Activated naive CD4-positive, alpha-beta T cell (primary cell): ENCODE measurements at places on chromosomes 4 and X.

GRCh38 chrX:98501426-98501825 lies 1617.7 kb downstream of the RPA4 start:
- DNase-seq = no peak

DNA sequence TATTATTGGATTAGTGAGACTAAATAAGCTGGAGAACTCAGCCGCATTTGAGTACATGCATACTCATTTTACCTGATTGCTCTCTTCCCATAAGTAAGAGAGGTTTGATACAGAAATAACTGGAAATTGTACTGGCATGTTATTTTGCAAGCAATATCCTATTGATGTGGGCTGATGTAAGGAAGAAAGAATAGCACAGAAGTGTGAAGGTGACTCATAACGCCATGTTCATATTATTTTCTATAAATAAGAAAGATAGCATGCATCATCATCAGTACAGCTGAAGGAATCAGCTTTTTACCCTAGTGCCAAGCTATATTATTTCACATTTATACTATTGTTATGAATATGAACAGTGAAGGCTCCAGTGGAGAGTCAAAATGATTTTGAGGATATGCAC lies 138.3 kb upstream of the FAM47A start:
- DNase-seq = no peak

- no peak for DNase-seq
Measured at GRCh38 chr4:84750260-84750959, 167.5 kb downstream of the CDS1 start.

GRCh38 chr4:177401658-177402273 lies 40.5 kb downstream of the AGA start:
- no peak for DNase-seq

GRCh38 chr4:149140841-149141240 lies 674.8 kb downstream of the IQCM start:
- no peak for DNase-seq

DNA sequence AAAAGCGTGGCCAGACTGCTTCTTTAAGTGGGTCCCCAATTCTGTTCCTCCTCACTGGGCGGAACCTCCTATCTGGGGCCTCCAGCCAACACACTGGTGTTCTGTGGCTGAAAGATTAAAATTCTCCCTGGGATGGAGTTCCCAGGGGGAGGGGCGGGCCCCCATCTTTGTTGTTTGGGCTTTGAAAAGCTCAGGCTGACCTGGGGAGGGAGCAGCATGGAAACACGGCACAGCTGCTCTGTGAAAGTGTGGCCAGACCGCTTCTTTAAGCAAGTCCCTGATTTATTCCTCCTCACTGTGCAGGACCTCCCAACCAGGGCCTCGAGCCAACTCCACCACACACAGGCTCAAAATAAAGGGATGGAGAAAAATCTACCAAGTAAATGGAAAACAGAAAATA lies 219.5 kb downstream of the TMEM47 start:
- no peak for DNase-seq
